ENCODE measurements at places on chromosomes 1 and 21.
A peak's percentile ranks its signal among the peaks of the same experiment; 100 is the strongest.

GRCh38 chr1:112761714-112762480 is 46.8 kb upstream of the PPM1J start:
- no peak for DNase-seq

DNA sequence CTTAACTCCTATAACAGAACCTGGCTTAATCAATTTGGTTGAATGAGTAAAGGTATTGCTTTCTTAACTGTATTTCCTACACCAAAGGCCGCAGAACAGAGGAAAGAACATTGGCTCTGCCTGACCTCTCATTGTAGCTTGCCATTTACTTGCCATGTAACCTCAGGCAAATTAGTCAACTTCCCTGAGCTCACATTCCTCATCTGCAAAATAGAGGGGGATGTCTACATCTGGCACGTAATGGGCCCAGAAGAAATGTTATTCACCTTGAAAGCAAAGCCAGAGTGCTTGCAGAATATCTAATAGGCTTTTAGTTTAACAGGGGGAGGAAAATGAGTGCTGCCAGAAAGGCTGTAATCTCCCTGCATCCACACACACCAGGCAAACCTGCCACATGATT is 44.3 kb downstream of the LAMC2 start:
- no peak for DNase-seq

GRCh38 chr21:45947716-45948255 is 33.8 kb upstream of the COL6A1 start:
- no peak for DNase-seq

- no peak for DNase-seq
These were observed 58.8 kb downstream of the ARHGEF10L start for GRCh38 chr1:17598251-17598650.

- DNase-seq = no peak
These were observed 316.7 kb upstream of the ESRRG start for GRCh38 chr1:217039926-217040325.

- no peak for DNase-seq
These were observed 309.5 kb downstream of the PCP4 start for GRCh38 chr21:40176724-40177123.

DNA sequence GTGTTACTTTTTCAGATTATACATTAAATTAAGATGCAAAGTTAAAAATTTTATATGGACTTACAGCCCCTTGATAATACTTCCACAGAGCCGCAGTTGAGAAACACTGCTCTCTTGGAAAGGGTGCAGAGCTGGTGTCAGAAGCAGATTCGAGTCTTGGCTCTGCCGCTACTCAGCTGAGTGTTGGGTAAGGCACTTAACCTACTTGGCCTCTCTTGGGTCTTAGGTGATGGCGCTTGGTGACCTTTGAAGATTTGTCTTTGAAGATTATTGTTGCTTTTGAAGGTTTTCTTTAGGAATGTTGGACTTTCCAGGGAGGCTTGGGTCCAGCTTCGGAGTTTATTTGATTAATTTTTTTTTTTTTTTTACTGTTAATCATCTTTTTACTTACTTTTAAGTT is 48.5 kb downstream of the CAMTA1 start:
- DNase-seq = no peak

- DNase-seq = peak; percentile 21
These were observed 13.6 kb downstream of the ACTL8 start for GRCh38 chr1:17768651-17769241.

- no peak for DNase-seq
These were observed 43.9 kb upstream of the LYST start for GRCh38 chr1:235910357-235911299.

- DNase-seq = no peak
These were observed 27.4 kb downstream of the CACHD1 start for GRCh38 chr1:64497088-64497883.

DNA sequence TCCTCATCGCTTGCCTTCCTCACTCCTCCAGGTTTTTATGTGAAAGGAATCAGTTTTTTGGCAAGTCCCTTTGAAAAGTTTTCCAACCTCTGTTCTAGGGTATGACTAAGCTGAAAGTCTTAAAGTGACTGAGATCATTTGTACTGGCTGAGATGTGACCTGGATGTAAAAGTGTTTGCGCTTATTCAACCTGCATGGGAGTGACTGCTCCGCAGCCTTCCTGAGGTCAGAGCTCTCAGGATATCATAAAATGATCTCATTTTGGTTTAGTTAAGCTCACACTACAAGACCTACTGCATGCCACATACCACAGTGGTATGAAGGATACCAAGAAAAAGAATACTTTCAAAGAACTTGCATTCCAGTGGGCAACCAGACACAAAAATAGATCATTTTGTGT is 29.8 kb upstream of the TADA1 start:
- no peak for DNase-seq

- no peak for DNase-seq
These were observed 35.6 kb downstream of the TMEM63A start for GRCh38 chr1:225846331-225847310.

DNA sequence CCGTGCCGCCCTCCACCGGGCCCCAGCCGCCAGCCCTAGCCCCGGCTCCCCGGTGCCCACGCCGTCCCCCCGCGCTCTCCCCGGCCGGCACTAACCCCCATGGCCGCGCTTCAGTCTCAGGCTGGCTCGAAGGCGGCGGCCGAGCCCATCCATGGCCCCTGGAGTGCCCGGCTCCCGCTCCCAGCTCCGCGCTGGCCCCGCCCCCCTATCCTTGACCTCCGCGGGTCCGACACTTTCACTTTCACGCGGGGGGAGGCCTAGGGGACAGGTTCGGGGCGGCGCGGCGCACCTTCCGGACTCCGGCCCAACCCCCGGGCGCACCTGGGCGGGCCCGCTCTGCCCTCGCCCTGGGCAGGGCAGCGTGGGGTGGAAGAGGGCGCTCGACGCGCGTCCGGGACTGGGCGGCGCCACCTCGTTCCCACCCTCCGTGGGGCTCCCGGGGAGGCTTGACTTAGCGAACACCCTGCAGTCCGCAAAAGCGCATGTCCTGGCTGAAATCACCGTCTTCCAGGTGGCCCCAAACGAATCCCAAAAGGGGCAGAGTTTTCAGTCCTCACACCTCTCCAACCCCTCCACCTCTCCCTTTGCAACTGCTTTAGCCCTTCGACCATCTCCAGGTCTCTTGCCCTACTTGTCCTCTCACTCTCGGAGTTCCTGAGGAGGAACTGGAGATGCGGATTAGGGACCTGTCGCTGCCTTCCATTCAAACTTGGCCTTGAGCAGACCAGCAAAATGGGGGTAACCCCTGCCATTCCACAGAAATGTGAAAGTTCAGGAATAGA is 3.9 kb upstream of the DENND2D start:
- peak; percentile 35 for DNase-seq

GRCh38 chr1:33381977-33382376 is 48.9 kb downstream of the PHC2 start:
- DNase-seq = no peak

GRCh38 chr1:56429288-56429687 is 150.1 kb downstream of the PLPP3 start:
- DNase-seq = no peak

GRCh38 chr21:41166884-41167283 is 1.1 kb upstream of the BACE2 start:
- DNase-seq = peak; percentile 37

- no peak for DNase-seq
These were observed 14.9 kb upstream of the ZNF678 start for GRCh38 chr1:227548448-227548847.

- DNase-seq = no peak
These were observed 6.9 kb upstream of the BCL9 start for GRCh38 chr1:147534386-147534785.

DNA sequence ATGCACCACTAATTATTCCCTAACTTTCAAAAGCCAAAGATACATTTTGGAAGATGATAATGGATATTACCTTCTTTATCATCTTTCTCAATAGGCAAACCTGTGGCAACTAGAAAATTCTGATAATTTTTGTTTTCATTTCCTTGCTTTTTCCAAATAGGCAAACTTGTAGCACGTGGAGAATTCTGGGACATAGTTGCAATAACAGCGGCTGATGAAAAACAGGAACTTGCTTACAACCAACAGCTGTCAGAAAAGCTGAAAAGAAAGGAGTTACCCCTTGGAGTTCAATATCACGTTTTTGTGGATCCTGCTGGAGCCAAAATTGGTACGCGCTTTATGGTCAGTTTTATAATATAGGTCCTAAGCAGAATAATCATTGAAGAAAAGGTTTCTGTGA is 1.5 kb downstream of the FPGT start:
- no peak for DNase-seq

GRCh38 chr1:226651732-226652105 is 87.4 kb downstream of the ITPKB start:
- peak; percentile 9 for DNase-seq

DNA sequence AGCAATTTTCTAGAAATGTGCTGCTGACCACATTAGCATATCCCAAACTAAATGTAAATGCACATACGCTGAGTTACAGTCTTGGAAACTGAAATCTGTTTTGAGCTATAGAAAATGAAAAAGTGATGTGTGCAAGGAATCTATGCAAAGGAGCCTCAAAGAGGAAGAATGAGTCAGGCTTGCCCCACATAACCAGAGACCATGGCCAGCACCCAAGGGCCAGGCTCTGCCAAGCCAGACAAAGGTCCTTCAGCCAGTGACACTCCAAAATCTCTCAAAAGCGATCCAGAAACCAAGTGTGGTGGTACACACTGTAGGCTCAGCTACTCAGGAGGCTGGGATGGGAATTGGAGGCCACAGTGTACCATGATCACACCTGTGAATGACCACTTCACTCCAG is 195.2 kb downstream of the TOMM20 start:
- DNase-seq = peak; percentile 53

GRCh38 chr21:43712268-43712942 is 6.5 kb upstream of the PDXK start:
- DNase-seq = no peak

- DNase-seq = no peak
These were observed 22.1 kb downstream of the SLC2A7 start for GRCh38 chr1:9004031-9004699.

GRCh38 chr1:36303650-36304360 is 2.4 kb upstream of the SH3D21 start:
- DNase-seq = no peak

DNA sequence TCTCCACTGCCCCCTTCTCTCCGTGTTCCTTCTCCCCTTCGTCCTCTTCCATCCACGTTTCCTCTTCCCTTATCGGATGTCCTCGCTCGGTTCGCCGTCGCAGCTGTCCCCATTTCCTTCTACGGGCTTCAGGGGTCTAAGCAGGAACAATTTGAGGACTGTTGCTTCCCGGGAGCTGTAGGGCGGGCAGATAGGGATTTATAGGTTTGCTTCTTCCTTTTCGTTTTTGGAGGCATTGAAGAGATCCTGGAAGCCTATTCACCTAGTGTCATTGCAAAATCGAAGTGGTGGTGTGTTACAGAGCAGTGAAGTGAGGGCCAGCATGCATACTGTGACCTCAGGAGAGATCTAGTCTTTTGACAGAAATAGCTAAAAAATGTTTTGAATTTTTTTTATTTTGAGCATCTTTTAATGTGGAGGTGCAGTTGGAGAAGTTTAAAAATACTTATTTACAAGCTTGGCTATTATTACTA is 897 bp downstream of the ZYG11B start:
- DNase-seq = no peak

- DNase-seq = peak; percentile 66
These were observed 1.0 kb downstream of the PLEKHG5 start for GRCh38 chr1:6490181-6491080.

GRCh38 chr1:111225717-111226400 is 1.7 kb upstream of the CHI3L2 start:
- DNase-seq = no peak

DNA sequence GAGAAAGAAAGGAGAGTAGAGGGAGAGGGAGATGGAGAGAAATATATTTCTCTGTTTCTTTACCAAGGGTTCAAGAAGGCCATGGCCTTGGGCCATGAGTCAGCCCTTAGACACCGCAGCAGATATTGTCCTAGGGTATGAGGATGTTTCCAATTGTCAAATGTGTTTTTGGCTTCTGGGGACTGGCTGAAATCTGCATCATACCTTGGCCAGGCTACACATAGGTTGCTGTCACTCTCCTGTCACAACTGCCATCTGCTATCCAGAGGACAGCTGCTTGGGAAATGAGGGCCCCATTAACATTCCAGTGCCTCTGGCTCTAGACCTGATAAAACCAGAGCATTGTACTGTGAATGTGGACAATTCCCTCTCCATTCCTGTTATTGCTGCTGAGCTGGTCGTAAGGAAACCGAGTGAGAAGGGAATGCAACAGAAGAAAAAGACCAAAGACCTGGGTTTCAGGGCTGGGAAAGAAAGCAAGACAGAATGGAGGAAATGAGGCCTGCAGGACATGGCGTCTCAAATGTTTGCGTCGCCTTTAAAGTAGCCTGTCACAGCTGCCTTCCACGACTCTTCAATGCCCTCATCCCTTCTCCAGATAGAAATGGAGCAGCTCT is 8.8 kb upstream of the PIGC start:
- no peak for DNase-seq

DNA sequence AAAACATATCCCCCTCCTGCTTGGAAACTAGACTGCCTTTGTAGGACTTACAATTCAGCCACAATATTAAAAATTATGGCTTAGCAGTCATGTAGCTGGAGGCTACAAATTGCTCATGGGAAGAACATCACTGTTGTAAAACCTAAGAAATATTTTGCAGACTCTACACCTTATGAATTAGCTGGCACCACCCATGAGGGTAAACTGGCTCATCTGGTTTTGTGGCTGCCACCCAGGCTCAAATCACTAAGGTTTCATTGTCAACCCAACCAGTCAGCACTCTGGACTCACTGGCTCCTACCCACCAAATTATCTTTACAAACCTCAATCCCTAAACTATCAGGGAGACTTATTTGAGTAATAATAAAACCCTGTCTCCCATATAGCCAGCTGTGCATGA is 100.7 kb upstream of the OLFM3 start:
- DNase-seq = no peak

- DNase-seq = no peak
These were observed 3.3 kb downstream of the CLCNKB start for GRCh38 chr1:16046842-16047241.

DNA sequence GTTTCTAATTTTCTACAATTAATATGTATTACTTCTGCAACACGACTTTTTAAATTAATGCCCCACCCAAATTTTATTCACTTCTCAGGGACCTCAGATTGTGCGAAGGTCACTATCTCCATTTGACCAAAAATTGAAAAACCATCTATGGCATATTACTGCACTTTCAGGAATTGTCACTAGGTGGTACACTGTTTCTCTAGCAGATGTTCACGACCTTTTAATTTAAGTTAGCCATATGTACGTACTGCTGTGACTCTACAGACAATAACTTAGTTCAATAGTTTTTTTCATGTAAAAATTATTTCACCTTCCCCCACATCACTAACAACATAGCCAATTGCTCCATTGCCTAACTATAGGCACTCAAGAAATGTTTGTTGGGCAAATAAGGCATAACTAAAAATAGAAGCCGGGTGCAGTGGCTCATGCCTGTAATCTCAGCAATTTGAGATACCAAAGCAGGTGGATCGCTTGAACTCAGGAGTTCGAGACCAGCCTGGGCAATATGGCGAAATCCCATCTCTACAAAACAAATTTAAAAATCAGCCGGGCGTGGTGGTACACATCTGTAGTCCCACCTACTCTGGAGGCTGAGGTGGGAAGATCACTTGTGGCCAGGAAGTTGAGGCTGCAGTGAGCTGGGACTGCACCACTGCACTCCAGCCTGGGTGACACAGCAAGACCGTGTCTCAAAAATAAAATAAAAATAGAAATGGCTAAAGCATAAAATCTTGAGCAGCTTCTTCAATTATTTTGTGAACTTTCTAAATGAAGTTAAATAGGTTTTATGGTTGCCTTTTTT is 75.7 kb upstream of the PKN2 start:
- no peak for DNase-seq

- DNase-seq = no peak
These were observed 3.2 kb downstream of the SON start for GRCh38 chr21:33546086-33546485.
